ENCODE measurements at places on chromosomes 6 and 20.

DNA sequence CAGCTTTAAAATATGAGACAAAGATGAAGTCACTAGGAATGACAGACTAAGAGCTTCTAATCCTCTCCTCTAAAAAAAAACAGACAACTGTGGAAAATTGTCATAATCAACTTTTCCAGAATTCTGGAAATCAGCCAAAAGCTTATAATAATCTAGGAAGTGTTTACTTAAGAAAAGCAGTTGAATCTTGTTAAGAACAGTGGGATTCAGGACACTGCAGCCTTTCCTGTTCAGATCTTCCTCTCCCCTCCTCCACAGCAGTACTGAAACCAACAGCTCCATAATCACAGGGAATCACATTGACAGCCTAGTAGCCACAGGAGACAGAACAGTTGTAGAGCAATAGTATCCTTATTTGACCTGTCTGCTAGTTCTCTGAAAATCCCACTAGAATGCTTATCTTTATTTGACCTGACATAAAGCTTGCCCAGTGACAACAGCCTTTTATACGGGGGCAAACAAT is 41.6 kb downstream of the IBTK start:
- DNase-seq = no peak

DNA sequence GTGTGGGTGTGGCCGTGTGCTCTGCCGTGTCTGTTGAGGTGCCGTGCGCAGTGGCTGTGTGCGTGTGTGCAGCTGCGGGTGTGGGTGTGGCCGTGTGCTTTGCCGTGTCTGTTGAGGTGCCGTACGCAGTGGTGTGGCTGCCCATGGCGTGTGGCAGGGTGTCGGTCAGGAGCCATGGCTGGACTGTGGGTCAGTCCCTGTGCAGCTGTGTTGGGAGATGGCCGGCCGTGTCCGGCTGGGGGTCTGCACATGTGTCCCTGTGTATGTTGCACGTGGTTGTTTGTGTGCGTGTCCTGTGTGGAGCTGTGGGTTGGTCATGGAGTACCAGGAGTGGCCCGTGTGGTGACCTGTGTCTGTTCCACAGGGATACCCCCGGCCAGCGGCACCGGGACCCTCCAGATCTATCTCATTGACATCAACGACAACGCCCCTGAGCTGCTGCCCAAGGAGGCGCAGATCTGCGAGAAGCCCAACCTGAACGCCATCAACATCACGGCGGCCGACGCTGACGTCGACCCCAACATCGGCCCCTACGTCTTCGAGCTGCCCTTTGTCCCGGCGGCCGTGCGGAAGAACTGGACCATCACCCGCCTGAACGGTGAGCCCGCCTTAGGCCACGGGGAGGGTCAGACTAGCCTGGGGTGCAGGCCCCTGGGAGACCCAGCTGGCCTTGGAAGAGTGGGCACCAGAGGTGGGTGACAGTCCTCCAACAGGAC is 137.7 kb downstream of the TAF4 start:
- no peak for DNase-seq

DNA sequence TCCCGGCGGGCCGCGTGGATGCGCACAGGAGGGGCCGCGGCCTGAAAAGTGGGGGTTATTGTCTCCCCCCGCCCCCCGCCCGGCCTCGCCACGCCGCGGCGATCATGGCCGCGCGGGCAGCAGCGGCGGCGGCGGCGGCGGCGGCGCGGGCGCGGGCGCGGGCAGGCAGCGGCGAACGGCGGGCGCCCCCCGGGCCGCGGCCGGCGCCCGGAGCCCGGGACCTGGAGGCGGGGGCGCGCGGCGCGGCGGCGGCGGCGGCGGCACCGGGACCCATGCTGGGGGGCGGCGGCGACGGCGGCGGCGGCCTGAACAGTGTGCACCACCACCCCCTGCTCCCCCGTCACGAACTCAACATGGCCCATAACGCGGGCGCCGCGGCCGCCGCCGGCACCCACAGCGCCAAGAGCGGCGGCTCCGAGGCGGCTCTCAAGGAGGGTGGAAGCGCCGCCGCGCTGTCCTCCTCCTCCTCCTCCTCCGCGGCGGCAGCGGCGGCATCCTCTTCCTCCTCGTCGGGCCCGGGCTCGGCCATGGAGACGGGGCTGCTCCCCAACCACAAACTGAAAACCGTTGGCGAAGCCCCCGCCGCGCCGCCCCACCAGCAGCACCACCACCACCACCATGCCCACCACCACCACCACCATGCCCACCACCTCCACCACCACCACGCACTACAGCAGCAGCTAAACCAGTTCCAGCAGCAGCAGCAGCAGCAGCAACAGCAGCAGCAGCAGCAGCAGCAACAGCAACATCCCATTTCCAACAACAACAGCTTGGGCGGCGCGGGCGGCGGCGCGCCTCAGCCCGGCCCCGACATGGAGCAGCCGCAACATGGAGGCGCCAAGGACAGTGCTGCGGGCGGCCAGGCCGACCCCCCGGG is 637 bp downstream of the ARID1B start:
- no peak for DNase-seq

DNA sequence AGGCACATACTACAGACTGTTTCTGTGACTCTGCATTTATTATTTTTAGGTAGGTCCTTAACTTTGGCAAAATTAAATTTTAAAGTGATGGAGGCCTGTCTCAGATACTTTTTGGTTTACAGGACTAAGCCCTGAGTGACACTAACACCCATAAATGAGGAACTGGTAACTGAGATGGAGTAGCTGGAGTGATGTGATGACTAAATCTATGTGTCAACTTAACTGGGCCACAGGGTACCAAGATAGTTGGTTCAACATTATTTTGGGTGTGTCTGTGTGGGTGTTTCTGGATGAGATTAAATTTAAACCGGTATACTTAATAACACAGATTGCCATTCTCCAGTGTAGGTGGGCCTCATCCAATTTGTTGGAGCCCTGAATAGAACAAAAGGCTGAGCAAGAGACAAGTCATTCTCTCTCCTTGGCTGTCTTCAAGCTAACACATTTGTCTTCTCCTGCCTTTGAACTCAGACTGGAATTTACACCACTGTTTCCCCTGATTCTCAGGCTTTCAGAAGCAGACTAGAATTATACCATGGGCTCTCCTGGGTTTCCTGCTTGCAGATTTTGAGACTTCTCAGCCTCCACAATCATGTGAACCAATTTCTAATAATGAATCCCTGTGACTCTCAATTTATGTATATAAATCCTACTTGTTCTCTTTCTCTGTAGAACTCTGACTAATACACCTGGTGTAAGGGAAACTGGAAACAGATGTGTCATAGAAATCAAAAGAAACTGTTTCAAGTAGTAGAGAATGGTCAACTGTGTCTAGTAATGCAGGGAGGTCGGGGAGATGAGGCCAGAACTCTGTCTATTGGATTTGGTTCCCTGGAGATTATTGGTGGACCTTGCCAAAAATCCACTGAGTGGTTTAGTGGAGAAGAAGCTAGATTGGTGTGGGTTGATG is 579.2 kb downstream of the EPM2A start:
- no peak for DNase-seq

DNA sequence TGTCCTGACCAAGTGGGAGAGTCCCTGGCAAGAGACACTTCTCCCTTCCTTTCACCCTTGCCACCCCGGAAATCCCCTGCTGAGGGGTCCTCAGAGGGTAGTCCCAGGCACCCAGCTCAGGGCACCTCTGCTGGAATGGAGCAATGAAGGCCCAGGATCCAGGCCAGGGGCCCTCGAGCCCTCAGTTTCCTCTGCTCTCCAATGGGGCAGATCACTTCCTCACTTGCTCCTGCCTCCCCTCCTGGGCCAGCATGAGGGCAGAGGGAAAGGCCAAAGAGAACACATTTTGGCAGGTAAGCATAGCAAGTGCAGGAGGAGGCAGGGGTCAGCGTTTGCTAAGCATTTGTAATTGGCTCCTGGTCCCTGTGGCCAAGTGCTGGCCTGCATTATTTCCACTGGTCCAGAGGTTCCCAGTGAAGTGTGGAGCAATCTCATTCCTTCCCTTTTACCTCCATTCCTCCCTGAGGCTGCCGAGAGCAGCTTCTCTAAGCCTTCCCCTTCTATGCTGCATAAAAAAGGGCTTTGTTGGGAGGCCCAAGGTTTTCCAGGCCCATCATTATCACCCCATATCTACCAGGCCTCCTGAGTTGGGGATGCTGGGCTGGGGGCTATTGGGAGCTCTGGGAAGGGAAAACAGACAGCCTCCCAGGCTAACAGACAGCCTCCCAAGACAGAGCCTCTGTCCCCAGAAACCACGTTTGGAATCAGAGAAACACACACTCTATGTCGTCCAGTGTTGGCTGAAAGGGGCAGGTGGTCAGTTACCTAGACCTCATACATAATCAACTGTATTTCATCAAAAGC is 28.8 kb upstream of the VEGFA start:
- DNase-seq = no peak

DNA sequence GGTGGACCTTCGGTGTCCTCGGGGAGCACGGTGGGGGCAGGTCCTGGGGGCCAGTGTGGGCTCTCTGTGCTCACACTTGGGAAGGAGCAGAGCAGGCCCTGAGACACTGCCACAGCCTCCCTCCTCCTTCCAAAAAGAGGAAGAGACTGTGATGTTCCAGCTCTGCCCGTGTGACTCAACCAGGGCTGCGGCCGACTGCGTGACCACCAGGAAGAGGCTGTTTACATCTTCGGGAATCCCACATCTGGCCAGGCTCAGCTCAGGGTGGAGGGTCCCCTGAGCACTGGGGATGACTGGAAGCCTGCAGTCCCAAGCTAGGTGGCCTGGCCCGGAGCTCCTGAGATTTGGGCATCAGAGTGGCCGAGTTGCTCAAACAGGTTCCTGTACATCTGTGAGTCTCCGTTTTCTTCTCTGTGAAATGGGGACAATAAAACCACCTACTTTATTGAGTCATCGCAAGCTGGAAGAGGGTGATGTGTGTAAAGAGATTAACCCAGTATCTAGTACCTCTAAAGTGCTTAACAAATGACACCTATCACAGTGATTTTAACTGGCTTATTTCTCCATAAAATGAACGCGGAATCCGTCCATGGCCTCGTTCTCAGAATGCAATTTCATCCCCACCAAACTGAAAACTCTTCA is 242.1 kb downstream of the DLL1 start:
- no peak for DNase-seq

- no peak for DNase-seq
Observed at GRCh38 chr6:100296810-100297544, 167.7 kb downstream of the SIM1 start.

- DNase-seq = no peak
Observed at GRCh38 chr6:13250703-13251102, 77.6 kb downstream of the TBC1D7 start.

- no peak for DNase-seq
Observed at GRCh38 chr6:152957796-152958195, 25.0 kb downstream of the FBXO5 start.

DNA sequence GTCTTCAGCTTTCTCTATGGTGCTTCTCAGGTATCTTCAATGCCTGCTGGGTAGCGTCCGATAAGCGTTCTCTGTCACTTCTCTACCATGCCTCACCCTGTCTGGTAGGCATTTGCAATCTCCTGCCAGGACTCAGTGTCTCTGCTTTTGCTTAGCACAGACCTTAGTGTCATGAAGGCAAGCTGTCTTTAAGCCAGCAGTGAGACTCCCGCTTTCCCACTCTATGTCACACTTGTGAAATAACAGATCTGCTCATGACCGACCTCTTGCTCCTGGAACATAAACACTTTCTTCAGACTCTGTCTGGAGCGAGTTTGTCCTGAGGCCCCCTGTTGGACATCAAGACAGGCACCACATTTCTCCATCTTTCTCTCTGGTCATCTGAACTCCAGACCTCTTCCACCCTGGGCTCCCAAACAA is 17.0 kb downstream of the ADGRB3 start:
- DNase-seq = no peak

DNA sequence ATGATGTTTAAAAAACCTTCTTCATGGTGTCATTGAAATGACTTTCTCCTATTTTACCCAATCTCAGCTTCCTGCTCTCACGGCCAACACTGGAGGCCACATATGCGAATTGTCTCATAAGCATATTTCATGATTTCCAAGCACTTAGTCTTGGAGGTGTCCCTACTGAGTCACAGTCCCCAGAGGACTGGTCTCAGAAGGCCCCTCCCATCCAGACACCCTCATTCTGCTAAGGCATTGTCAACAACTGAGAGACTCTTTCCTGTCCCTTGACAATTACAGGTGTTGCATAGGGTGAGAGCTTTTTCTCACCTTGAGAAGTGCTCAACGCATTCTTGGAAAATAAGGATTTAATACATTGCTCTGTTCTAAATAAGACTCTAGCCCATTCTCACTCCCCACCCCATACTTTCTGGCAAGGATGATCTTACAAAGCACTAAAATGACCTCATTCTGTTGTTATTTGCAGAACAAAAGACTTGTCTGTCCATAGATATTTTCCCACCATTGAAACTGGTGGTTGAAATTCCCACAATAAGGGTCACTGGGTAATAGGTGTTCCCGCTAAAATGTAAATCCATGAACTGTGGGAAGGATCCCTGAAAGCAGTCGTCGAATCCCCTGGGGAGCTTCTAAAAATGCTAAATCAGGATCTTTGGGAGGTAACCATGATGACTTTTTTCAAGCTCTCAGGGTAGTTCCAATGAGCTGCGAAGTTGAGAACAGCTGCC is 32.3 kb upstream of the SLC22A23 start:
- no peak for DNase-seq

- DNase-seq = no peak
Observed at GRCh38 chr6:150633486-150633834, 33.8 kb downstream of the PLEKHG1 start.

- DNase-seq = no peak
Observed at GRCh38 chr6:37868447-37868825, 48.9 kb downstream of the ZFAND3 start.

- DNase-seq = no peak
Observed at GRCh38 chr6:162443101-162443500, 284.5 kb downstream of the PRKN start.

- DNase-seq = no peak
Observed at GRCh38 chr6:166516251-166516884, 70.1 kb downstream of the RAMACL start.

- DNase-seq = no peak
Observed at GRCh38 chr6:39923394-39923793, 10.9 kb downstream of the MOCS1 start.

DNA sequence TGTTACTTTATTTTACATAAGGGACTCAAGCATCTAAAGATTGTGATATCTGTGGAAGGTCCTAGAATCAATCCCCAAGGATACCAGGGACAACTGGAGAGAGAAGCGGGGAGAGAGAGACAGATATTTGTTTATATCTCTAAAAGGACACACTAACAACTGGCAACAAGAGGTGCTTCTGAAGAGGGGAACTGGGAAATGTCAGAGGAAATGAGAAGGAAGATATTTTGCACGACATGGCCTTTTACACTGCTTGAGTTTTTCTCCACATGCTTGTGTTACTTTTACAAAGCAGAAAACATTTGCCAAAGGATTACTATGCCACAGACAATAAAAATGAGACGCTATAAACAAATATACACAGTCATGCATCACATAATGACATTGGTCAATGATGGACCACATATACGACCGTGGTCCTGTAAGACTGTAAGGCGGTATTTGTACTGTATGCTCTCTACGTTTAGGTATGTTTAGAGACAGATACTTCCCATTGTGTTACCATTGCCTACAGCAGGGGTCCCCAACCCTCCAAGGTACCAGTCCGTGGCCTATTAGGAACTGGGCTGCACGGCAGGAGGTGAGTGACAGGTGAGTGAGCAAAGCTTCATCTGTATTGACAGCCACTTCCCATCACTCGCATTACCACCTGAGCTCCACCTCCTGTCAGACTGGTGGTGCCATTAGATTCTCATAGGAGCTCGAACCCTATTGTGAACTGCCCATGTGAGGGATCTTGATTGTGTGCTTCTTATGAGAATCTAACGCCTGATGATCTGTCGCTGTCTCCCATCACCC is 64.6 kb upstream of the PTPN1 start:
- no peak for DNase-seq

GRCh38 chr6:75991941-75992340 is 80.5 kb downstream of the IMPG1 start:
- no peak for DNase-seq

Measured in NCI-H1417 treated with DMSO at 0.1 percent for 48 hours (cell line).